Breast epithelium (tissue), 4 donors: ENCODE measurements at places on chromosomes 7 and 10. TPM values are rescaled to one million over a fixed set of nuclear protein-coding genes. Genes with fewer than 3 reads are reported as not detected.

- no peaks in the 10 kb centered on the region for H3K27me3 ChIP-seq
- no peak overlapping the region for H3K27ac ChIP-seq
- no peaks in the 10 kb centered on the region for H3K4me1 ChIP-seq
- no peak overlapping the region for H3K4me3 ChIP-seq
These were observed 26.0 kb downstream of the CRHR2 start for GRCh38 chr7:30656006-30656957.

DNA sequence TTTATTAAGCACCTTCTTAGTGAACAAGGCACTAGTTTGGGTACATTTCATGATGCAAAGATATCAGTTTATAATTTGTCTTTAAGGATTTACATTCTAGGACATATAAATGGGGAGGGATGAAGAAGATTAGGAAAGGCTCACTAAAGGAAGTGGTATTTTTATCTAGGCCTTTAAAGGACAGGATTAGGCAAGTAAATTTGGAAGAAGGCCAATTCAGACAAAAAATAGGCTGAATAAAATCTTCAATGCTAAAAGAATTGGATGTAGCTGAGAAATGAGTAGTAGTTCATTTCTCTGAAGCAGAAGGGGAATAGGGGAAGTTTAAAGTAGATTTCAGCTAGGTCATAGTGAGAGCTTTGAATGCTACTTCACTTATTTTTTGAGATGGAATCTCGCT, 4.8 kb upstream of the FAM24B start:
- no peak overlapping the region for H3K4me3 ChIP-seq
- H3K36me3 ChIP-seq: no peaks in the 10 kb centered on the region
- no peaks in the 10 kb centered on the region for H3K4me1 ChIP-seq
- H3K27me3 ChIP-seq: no peaks in the 10 kb centered on the region

DNA sequence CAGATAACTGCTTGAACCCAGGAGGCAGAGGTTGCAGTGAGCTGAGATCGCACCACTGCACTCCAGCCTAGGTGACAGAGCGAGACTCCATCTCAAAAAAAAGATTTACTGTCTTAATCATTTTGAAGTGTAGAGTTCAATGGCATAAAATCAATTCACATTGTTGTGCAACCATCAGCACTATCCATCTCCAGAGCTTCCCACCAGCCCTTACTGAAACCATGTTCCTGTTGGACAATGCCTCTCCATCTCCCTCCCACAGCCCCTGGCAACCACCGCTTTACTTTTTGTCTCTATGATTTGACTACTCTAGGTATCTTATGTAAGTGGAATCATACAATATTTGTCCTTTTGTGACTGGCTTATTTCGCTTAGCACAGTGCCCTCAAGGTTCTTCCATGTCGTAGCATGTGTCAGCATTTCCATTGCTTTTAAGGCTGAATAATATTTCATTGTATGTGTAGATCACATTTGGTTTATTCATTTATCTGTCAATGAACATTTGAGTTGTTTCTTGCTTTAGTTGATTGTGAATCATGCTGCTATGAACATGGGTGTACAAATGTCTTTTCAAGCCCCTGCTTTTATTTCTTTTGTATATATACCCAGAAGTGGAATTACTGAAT, 33.1 kb downstream of the NACAD start:
- no peaks in the 10 kb centered on the region for H3K27me3 ChIP-seq
- H3K4me1 ChIP-seq: no peaks in the 10 kb centered on the region
- H3K27ac ChIP-seq: no peak overlapping the region
- H3K36me3 ChIP-seq: no peaks in the 10 kb centered on the region
- H3K4me3 ChIP-seq: no peak overlapping the region
- no peak for DNase-seq

- no peak overlapping the region for H3K4me3 ChIP-seq
- peaks cover 9% of the 10 kb centered on the region for H3K4me1 ChIP-seq
- H3K27ac ChIP-seq: peak overlapping the region; percentile 73
- no peaks in the 10 kb centered on the region for H3K27me3 ChIP-seq
- no peaks in the 10 kb centered on the region for H3K36me3 ChIP-seq
These were observed 79.1 kb upstream of the PPIF start for GRCh38 chr10:79268161-79268601.

GRCh38 chr7:99406557-99406956, 1.8 kb downstream of the PDAP1 start:
- H3K27me3 ChIP-seq: no peaks in the 10 kb centered on the region
- H3K4me3 ChIP-seq: no peak overlapping the region
- no peaks in the 10 kb centered on the region for H3K36me3 ChIP-seq
- no peak for DNase-seq
- H3K27ac ChIP-seq: no peak overlapping the region

DNA sequence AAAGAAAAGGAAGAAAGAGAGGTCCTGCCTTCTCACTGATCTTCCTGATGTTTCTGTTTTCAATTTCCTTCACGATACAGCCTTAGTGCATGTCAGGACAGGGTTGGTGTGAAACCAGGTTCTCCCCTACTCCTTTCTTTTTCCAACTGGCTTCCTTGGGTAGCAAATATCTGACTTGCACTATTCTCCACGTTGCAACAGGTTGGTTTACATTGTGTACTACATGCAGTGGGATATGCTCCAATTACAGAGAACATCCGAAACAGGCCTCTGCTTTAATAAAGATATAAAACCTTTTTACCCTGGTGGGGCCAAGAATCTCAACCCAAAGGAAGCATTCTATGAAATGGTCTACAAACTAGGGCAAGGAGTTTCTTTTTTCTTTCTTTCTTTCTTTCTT, 16.9 kb upstream of the CREB5 start:
- H3K4me1 ChIP-seq: peaks cover 1% of the 10 kb centered on the region
- H3K36me3 ChIP-seq: no peaks in the 10 kb centered on the region
- H3K27me3 ChIP-seq: no peaks in the 10 kb centered on the region
- no peak overlapping the region for H3K27ac ChIP-seq
- no peak overlapping the region for H3K4me3 ChIP-seq

TBC1D12 gene
- 27.2 TPM for total RNA-seq

CHST3 gene
- total RNA-seq: 25.6 TPM
